NCI-H1105 (cell line): ENCODE measurements at places on chromosomes 2 and 18.

- DNase-seq, result no peak
Measured at GRCh38 chr2:162729469-162729868, 109.1 kb downstream of the KCNH7 start.

DNA sequence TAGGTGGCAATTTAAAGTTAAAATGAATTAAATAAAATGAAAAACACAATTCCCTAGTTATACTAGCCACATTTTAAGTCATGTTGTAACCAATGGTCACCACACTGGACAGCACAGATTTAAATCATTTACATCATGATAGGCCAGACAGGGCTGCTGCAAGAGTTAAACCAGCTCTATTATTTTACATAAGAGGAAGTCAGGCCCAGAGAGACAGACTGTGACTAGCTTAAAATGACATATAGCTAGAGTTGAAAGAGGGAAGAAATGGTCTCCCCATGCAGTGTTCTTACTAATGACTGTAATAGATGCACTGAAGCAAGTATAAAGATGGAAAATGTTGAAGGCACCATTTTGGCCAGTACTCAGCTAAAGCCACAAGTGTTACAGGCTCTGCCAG lies 69.6 kb downstream of the SLC66A3 start:
- DNase-seq, result no peak

- DNase-seq, result no peak
Measured at GRCh38 chr2:65576861-65577601, 144.6 kb upstream of the SPRED2 start.

DNA sequence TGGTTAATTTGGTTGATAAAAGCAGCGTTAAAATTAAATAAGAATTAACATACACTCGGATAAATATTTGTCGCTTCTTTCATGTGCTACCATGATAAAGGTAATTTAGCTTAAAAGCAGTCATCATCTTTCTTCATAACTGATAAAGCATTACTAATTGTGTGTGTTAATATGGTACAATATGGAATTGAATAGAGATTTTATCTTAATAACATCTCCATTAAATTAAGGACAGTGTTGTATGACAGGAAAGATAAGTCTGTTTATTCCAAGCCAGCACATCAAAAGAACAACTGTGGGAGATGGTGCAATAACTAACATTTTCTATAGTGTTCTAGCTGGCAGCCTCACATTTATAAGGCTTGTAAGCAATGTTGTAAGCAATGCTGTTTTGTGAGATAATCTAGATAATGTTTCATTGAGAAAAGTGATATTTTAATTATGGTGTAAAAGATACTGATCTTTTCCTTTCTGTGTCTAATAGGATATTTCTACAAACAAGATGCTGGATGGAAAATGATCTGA lies 64.4 kb upstream of the AFF3 start:
- DNase-seq, result no peak

DNA sequence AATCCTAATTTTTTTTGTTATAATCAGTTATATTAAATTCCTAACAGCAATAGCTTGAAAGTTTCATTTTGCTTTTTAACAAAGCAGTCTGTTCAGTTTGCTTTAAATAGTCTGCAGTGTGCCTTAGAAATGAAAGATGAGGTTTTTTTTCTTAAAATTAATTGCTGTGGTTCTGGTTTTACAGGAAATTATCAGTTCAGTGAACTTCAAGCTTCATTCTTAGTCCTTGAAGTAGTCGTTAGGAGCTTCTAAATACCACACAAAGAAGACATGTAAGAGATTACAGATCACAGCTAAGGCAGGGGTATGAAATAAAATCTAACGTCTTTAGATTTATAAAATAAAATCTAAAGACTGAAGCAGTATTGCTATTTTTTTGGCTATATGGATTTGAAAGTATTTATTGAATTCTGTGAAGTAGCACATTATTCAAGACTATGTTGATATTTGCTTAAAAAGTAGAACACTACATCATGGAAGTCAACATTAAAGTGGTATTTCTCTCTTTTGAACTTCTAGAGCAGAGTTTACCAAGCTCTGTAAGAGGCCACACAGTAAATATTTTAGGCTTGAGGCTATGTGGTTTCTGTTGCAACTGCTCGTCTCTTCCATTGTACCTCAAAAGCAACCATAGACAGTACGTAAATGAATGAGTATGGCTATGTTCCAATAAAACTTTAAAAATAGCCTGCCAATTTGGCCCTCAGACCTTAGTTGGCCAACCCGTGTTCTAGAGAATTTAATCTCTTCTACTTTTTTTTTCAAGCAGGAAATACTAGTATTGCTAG lies 81.5 kb upstream of the STON1 start:
- no peak for DNase-seq
